Activated CD4-positive, alpha-beta T cell treated with anti-CD3 and anti-CD28 coated beads for 24 hours (primary cell): ENCODE measurements at places on chromosomes 2 and 18.

DNA sequence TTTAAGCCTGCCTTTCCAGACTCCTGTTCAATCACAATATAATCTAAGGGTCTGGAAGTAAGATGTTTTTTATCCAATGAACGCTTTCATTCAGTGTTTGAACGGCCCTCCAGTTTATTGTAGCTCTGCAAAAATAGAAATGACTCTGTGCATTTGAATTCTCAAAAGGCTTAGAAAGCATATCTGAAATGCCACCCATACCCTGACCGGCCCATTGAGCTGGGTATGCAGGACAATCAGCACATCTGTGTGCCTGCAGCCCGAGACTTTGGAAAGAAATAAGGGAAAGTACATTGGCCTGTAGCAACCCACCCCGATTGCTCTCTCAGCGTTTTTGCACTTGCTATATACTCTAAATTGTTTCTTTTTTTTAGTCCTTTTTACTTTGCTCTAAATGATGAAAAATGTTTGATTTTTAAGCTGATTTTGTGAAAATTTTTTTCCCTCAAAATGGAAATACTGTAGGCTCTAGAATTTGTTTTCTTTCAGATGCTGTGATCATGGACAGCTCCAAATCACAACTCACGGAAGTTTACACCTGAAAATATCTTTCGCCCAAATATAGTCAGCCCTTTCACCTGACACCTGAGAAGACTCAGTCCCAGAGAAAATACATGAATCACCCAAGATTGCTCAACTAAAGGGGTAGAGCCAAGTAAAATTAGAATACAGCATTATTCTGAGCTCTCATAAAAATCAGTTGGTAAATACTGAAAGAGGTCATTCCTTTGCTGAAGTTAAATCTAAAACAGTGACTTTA lies 194.5 kb upstream of the SIX3 start:
- DNase-seq: no peak

- no peak for DNase-seq
Observed at GRCh38 chr2:75071766-75072165, 113.3 kb downstream of the POLE4 start.

- no peak for DNase-seq
Observed at GRCh38 chr2:151217343-151217742, 44.3 kb downstream of the RBM43 start.

- DNase-seq: no peak
Observed at GRCh38 chr18:75200605-75201280, 8.2 kb downstream of the PTGR3 start.

DNA sequence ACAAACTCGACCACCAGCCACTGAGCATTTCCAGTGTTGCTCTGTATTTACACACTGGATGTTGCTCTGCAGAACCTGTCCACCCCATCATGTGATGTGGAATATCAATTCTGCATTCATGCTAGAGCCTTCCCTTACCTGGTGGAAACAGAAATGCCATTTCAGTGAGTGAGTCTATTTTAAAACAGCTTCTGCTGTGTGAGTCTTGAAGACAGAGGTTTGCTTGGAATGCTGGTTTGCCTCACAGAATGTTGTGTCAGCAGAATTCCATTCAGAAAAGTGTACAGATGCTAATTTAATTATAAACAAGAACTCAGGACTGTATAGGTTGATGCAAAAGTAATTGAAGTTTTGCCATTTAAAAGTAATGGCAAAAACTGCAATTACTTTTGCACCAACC lies 118.3 kb downstream of the MAP3K20 start:
- no peak for DNase-seq

DNA sequence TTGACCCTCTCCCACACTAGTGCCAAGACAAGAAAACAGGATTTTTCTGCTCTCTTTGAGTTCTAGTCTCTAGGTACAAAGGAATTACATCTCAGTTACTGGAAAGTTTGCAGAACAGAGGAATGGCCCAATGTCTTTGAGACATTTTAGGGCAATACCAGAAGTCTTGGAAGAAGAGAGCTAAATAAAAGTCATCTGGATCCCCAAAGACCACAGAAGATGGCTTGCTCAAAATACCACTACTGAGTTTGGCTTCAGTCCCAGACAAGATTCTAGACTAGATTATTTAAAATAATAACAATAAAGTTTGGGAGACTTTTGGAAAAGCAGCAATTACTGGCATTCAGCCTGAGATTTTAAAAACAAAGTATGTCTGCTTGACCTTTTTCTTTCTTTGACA lies 61.9 kb upstream of the HK2 start:
- DNase-seq: no peak

- no peak for DNase-seq
Observed at GRCh38 chr2:5694306-5694705, 2.1 kb downstream of the SOX11 start.

DNA sequence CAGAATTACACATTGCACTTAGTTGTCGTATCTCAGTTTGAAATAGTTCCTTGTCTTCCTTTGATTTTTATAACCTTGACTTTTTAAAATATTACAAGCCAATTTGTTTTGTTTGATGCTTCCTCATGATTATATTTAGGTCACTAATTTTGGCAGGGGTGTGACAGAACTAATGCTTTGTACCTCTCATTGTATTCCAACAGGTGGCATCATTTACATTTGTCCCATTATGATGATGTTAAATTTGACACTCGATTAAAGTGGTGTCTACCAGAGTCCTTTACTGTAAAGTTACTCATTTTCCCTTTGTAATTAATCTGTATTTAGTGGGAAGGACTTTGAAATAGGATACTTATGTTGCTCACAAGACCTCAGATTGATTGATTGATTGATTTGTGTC lies 21.5 kb upstream of the MFSD2B start:
- no peak for DNase-seq

DNA sequence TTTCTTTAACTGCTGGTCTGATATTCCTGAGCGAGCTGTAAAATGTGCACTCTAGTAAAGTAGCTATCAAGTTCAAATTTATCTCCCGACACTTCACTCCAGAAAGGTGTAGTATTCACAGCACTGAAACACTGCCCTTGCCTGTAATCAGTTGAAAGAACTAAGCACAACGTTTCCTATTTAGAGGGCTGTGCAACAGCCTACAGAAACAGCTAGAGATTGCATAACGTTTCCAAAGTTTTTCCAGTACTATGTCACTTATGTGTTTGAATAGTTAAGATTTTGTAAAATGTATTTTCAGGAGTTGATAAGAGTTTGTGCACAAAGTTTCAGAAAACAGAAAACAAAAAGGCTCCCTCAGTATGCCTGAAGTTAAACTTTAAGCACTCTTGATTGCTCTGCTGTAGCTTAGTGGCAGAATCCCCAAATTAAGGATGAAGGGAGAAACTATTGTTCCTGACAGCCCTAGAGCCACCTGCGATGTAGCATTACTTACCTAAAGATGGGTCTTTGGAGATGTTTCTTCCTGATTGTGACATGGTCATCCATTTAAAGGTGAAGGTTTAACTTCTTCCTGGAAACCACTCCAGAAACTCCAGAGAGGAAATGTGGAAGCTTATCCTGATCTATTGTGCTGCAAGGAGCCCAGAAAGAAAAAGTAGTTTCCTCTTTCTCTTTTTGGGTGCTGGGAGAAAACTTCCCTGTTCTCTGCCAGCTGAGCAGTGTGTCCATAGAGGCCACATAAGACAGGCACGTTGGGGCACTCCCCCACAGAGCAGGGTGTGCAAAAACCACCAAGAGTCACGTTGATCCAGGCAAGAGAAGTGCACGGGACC lies 536 bp downstream of the PDE1A start:
- no peak for DNase-seq
